Cortex of kidney (tissue), 1 donor: ENCODE measurements at places on chromosomes 5 and 9.

DNA sequence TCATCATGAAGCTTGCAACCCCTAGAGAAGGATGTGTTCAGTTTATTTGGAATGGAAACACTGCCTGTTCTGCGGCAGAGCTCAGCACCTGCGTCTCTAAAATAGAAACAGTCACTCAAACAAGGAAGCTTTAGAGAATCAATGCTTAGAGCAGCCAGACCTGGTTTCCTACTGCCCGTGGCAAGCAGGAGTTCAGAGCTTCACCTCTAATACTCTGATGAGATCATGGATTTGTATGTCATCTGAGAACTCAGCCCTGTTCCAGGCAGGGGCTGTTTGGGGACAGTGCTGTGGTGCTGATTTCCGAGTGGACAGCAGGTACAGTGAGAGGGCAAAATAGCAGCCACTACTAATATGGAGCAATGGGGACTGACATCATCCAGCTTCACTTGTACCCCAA is 236.0 kb upstream of the IRX1 start:
- no peak for DNase-seq

GRCh38 chr5:124842725-124843595 is 96.5 kb upstream of the ZNF608 start:
- DNase-seq, result no peak

GRCh38 chr9:109001275-109001676 is 12.0 kb downstream of the CTNNAL1 start:
- DNase-seq, result no peak

GRCh38 chr5:143932584-143932983 is 120.6 kb downstream of the HMHB1 start:
- no peak for DNase-seq

DNA sequence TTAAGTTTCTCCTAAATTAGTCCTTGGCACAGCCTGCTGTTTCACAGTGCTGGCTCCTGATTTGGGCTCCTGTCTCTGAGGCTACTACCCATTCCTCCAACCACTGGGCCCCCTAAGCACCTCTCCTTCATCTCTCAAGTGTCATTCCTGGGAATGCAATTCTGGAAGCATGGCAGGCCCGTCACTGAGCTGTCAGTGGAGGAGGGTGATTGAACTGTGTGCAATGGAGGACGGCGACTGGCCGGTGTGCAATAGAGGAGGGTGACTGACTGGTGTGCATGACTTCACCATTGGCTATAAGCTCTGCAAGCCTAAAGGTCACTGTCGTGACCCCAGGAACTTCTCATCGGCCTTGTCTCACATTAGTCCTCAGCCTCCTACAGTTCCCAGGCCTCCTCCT is 12.4 kb upstream of the IL17B start:
- no peak for DNase-seq

DNA sequence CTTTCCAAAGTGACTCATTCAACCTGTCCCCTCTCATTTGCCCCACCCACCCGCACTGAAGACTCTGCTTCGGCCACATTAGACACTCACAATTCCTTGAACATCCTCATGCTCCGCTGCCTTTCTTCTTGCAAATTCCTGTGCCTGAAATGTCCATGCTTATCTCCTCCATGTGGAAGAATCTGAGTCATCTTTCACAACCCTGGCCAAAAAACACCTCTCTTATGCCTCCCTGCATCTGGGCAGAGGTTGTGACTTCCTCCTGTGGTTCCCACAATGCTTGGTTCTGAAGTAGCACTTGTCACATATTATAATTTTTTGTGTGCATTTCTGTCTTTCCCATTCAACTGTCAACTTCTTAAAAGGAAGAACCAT is 238.6 kb downstream of the ENC1 start:
- DNase-seq, result no peak

DNA sequence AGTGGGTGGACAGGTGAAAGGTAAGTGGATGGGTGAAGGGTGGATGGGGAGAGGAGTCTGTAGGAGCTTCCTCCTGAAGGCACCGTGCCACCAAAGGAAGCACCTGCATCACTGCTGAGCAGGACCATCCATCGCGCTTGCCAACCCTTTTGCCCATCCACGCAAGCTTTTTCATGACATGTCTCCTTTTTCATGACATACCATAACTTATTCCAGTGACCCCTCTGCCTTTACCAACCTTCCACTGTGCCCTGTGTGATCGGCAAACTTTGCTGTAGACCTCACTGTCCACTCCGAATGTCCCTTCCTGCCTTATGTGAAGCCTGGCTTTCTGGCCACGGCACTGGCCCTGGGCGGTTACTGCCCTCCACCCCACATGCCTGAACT is 13.4 kb downstream of the FLT4 start:
- DNase-seq, result no peak

- no peak for DNase-seq
Measured at GRCh38 chr9:128163523-128164306, 3.6 kb downstream of the BBLN start.
